ENCODE measurements at places on chromosomes 1 and 21.
A peak's percentile ranks its signal among the peaks of the same experiment; 100 is the strongest.

DNA sequence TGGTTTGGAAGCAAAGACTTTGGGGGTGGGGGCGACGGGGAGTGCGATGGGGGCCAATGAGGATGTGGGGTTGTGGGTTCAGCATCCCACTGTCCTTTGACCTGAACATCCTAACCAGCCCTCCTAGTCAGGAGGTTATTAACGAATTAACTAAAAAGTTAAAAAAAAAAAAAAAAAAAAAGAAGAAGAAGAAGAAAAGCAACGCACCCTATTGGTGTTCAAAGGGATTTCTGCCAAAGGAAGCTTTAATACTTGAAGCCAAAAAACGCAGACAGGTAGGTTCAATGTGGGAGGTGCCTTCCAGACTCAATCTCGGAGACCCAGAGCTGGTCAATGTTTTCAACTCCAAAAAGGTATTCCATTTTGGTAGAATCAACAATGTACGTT is 2.2 kb downstream of the CLIC6 start:
- no peak for DNase-seq

DNA sequence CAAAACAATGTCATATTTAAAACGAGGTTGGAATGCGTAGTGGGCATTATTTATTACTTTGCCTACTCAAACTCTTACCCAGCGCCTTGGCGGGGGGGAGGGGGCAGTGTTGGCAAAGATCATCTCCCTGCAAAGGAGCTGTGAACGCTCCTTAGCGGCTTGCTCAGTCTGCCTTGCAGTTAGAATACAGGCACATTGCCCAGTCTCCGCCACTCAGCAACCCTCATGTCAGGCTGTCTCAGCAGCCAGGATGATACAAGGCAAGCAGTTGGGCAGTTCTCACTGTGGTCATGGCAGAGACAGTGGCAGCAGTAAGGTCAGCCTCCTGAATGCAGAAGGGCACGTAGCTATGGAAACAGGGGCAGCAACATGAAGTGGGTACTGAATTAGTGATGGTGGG is 170.4 kb upstream of the KCNK2 start:
- no peak for DNase-seq

DNA sequence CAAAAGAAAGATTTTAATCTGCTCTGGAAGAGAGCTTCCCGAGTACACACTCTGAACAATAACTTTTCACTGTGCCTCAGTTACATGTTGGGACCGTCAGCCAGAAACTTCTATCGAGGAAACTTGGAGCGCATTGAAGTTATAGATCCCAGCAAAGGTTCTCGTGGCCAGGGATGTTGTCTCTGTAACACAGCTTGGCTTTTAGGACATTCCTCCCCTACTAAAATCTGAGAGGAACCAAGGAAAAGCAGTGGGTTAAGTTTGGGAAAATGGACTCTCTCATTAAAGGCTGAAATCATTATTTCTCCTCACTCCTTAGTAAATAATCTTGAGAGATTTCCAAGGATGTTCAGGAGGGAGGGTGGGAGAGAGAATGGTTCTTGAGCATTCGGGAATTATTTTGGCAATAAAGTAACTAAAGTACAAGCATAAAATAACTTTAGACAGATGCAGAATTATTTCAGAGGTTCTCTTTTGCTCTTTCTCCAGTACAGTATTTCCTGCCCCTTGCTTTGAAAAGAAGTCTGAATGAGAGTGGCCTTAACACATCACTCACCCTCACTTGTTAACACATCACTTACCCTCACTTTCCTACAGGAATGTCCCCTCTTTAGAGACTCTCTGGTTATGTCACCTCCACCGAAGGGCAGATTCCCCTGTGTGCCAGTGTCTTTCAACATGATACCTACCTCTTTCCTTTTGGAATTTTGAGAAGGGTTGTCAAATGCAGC is 1.8 kb upstream of the NFIA start:
- DNase-seq: peak; percentile 15

DNA sequence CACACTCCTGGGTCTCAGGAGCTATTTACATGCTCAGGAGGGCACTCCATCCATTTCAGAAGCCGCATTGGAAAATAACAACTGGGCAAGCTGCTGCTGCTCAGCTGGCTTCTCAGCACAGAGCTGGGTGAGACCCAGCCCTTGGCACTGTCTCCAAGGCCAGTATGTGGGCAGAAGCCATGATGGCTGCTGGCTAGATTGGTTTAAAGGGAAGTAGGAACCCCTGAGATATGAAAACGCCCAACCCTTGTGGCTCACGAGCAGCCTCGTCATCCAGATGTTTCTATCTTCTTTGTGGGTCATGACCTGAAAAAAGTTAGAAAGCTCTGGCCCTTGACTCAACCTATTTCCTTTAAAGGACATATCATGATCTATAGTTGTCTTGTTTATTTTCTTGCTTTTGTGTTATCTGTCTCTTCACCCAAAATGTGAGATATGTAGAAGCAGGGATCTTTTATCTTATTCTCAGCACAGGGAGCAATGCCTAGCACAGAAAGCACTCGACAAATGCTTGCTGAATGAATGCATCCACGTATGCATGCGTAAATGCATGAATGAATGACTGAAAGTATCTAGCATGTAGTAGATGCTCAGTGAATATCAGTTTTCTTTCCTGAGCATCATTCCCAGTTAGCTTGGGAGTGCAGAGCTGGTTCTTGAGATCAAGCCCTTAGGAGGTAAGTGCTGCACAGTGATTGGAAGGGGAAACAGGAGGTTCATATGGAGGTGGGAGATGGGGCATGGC is 11.6 kb downstream of the MYBPH start:
- DNase-seq: no peak

DNA sequence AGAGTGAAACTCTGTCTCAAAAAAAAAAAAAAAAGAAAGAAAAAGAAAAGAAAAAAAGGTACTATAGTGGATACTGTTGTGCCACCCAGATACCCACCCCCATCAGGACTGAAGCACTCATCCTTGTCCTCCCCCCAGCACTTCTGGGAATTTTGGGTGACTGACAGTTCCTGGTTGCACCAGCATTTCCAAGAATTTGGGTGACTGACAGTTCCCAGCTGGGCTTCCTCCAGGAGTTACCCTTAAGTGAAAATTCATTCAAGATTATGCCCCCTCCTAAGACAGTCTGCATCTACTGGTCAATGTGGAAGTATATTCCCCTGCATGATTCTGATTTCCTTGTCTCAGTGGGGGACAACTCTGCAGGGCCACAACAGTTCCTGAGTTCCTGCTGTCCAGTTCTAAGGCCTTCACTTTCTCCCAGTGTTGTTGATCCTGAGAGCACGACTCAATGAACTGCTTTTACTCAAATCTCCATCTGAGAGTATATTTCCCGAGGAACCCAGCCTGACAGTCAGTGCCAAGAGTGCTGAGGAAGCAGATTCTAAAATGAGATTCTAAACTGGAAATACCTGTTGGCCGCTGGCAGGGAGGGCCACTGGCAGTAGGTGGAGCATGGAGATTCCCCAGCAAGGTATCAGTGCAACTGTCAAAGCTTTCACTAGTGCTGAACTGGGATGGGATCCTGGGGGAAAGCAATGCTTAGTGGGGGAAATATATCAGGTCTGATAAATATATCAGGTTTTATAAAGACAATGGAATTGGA is 18.5 kb downstream of the RIIAD1 start:
- no peak for DNase-seq

DNA sequence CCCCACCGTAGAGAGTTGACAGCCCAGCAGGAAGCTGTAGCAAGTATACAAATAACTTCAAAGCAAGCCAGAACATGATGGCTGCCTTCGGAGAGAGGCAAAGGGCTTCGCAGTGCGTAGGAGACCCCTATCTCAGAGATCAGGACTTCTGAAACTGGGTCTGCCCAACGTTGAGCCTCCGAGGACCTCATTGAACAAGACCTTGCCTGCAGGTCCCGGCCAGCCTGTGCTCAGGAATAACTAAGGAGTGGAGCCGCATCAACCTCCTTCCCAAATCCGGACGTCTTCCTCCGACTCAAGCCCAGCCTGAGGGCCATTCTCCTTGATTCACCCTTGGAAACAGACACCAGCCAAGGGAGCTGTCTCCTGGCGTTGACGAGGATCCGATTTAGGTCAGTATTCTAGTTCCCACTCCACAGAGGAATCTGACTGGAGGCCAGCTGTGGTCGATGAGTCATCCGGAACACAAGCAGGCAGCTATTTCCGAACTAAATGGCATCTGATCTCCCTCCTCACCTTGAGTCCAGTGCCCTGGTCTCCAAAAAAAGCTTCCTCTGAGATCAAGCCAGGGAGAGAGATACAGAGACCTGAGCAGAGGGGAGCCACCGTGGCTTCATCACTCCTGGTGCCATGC is 166.5 kb upstream of the COA6 start:
- DNase-seq: no peak

GRCh38 chr1:161763522-161764098 is 2.5 kb upstream of the ATF6 start:
- peak; percentile 37 for DNase-seq

GRCh38 chr1:168960595-168960994 is 145.9 kb upstream of the ATP1B1 start:
- no peak for DNase-seq

DNA sequence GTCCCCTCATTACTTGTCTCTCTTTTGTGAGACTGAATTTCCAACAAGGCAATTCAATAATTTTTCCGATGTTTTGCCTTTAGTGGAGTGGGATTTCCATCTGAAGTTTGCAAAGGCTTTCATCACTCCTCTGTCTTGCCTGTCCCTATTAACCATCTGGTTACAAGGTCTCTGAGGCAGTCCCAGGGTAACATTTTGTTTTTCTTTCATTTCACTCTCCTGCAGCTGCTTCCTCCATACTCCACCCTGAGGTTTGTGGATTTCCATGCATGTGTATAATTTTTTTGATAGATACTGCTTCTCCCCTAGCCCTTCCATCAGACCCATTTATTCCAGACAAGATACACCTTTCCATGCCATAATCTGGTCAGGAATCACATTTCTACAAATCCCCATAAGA is 366.8 kb downstream of the PTBP2 start:
- no peak for DNase-seq

- DNase-seq: no peak
Measured at GRCh38 chr1:181739214-181739613, 255.9 kb downstream of the CACNA1E start.

- DNase-seq: no peak
Measured at GRCh38 chr1:247494767-247495166, 36.9 kb upstream of the OR2B11 start.
